ENCODE measurements at places on chromosomes 2 and 18.

DNA sequence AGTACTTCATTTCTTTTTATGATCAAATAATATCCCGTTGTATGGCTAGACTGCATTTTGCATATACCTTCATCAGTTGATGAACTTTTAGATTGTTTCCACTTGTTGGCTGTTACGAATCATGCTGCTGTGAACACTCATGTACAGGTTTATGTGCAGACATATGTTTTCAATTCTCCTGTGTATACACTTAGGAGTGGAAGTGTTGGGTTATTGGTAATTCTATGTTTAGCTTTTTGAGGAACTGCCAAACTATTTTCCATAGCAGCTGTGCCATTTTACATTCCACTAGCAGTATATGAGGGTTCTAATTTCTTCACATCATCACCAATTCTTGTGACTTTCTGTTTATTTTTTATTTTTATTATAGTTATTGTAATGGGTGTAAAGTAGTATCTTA, 32.1 kb upstream of the LCLAT1 start:
- no peak for DNase-seq

DNA sequence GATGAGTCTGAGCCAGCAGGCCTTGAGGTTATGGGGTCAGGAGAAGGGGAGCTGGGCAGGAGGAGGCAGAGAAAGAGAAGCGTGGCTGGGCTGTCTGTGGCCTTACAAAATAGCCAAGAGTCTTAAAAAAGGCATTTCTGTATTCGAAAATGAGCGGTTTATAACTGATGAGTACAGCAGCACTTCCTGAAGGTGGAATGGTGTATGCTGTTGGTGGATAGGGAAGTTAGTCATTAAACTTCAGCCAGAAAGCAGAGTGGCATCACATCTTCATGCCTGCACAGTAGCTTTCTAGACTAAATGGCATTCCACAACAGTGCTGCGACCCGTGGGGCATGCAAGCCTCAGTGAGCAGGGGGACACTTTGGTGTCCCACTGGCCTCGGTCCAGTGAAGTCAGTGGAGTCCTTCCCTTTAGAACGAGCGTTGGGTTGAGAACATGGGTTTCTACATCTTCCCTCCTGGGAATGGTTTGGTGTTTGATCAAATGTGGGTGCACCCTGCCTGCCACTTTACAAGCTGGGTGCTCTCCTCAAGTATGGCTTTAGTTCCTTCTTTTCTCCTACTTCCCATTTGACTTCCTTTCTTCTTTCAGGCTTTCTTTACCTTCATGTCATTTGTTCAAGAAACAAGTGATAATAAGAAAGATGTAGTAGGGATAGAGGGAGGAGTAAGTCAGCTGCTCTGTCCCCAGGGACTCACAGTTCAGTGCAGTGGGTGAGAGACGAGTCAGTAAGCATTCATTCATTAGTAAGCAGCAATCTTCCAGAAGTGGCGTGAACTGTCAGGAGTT, 96.3 kb downstream of the ARMC9 start:
- DNase-seq = no peak

- DNase-seq = no peak
Observed at GRCh38 chr2:120314690-120315366, 31.1 kb upstream of the INHBB start.

GRCh38 chr2:118865106-118865505, 17.7 kb upstream of the EN1 start:
- DNase-seq = no peak

DNA sequence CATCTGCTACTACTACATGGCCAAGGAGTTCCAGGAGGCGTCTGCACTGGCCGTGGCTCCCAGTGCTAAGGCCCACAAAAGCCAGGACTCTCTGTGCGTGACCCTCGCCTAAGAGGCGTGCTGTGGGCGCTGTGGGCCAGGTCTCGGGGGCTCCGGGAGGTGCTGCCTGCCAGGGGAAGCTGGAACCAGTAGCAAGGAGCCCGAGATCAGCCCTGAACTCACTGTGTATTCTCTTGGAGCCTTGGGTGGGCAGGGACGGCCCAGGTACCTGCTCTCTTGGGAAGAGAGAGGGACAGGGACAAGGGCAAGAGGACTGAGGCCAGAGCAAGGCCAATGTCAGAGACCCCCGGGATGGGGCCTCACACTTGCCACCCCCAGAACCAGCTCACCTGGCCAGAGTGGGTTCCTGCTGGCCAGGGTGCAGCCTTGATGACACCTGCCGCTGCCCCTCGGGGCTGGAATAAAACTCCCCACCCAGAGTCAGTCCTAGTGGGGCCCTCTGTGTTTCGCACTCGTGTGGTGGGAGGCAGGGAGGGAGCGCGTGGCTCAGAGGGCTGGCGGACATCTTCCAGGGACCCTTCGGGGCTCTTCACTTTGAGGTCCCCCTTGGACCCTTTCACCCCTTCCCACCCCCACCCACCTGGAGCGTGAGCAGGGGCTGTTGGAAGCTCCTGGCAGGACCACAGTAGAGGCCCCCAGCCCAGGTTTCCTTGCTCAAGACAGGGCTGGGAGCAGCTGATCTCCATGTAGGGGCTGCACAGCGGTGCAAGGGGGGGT, 5.7 kb downstream of the GPR35 start:
- DNase-seq = no peak

DNA sequence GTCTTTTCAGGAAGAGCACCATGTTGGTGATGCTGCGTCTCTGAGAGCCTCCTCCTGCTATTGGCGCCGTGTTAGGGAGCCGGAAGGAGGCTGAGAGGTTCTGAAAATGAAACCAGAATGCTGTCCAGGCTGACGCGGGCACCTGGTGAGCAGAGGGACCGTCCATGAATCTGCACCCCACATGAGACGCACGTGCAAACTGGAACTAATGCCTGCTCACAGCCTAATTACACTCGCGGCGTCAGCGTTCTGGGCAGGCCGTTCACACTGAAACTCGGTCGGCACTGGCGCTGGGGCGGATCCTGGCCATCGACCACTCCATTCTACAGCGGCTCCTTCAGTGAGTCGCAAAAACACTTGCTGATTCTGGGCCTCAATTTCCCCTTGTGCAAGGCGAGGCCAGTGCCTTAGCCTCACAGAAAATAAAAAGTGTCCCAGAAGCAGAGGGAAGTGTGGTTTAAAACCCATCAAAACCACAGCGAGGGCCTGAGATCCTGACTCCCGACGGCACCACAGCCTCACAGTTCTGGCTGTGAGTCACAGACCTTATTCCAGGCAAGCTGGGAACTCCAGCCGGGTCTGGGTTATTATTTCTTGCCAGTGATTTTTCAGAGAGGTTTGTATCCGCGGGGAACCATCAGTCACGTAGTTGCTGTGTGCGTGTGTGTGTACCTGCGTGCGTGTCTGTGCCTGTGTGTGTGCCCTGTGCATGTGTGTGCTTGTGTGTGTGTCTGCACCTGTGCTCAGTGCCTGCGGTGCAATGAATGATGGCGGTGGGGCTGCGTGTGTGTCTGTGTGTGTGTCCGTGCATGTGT, 49.1 kb upstream of the CTDP1 start:
- no peak for DNase-seq

GRCh38 chr2:37321029-37321682, 3.5 kb downstream of the PRKD3 start:
- DNase-seq = no peak

DNA sequence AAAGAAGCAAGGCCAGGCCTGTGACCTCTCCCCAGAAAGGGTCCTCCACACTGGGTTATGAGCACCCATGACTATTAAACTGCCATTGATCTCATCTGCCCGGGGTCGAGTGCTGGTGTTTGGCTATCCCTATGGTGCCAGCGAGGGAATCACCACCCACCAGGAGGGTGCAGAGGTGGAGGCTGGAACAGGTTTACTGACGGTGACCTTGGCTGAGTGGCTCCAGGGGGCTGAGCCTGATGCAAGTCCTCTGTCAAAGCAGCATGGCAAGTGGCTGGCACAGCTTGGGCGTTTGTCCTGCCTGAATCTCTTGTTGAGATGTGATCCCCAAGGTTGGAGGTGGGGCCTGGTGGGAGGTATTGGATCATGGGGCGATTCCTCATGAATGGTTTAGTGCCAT, 196.4 kb upstream of the HDAC4 start:
- DNase-seq = no peak

DNA sequence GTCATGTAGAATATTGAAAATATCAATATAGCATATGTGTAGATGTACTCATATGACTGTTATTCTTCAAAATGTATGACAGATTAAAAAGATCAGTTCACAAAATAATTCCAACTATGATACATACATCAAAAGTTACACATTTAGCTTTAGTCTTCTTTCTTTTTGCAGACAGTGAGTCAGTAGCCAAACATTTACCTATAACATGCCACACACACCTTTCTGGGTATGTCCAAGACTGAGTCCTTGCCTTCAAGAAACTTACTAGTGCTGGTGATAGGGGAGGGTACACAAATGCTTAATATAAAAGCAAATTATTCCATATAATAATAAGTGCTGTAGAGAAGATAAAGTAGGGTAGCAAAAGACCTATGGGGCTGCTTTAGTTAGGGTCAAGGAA, 152.9 kb upstream of the WDSUB1 start:
- no peak for DNase-seq

- no peak for DNase-seq
Observed at GRCh38 chr2:67453310-67453709, 56.2 kb downstream of the ETAA1 start.

DNA sequence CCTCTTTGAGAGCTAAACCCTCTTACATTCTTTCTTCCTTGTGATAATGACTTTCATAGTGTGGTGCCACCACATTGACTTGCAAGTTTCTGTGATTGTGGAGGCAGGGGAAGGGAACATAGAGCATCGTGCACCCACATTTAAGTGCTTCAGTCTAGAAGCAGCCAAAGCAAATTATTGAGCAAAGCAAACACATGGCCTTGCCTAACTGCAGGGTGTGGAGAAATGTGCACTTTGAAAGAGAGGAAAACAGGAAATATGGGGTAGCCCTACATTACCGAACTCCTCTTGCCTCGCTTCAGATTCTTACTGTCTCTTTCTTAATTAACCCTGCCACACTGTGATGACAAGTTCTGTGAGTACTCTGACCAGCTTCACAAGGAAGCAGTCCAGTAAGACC, 814.6 kb downstream of the SLC4A3 start:
- DNase-seq = no peak

DNA sequence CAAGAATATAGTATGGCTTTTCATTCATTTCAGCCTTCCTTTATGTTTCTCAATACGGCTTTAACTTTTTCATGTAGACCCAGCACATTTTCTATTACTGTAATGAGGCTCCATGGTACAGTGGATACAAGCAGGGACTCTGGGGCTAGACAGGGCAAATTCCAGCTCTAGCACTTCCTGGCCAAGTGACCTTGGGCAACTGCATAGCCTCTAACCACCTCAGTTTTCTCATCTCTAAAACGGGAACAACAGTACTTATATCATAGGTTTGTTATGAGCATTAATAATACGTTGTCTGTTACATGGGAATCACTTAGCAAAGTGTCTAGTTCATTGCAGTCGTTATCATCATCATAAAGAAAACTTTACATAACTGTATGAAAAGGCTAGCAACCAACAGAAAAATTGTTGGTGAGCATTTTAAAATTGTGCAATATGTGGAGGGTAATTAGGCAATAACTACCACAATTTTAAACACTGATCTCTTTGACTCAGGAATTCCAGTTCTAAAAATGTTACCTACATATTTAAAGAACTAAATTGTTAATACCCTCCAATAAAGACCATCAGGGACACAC, 13.7 kb upstream of the RMDN2 start:
- DNase-seq = no peak

GRCh38 chr18:68181956-68182355, 533.0 kb downstream of the TMX3 start:
- DNase-seq = no peak

DNA sequence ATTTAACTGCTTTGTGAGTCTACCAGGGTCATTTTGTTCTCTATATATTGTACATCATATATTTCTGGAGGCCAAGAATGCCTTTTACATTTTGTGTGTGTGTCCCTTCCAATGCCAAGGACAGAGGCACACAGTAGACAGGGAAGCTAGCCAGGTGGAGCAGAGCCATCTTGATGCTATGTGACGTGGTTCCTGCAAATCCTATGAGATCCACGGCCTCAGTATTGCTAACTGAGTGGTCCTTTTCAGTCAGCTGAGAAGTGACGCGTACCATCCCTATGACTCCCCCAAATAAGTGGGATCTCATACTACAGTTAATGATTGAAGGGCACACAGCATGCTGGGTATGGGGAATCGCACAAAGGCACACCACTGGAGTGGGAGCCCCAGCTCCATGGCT, 27.3 kb downstream of the CCDC141 start:
- no peak for DNase-seq

- no peak for DNase-seq
Observed at GRCh38 chr18:45764000-45764686, 40.2 kb downstream of the SLC14A1 start.

GRCh38 chr2:105792561-105792960, 47.8 kb downstream of the NCK2 start:
- no peak for DNase-seq

DNA sequence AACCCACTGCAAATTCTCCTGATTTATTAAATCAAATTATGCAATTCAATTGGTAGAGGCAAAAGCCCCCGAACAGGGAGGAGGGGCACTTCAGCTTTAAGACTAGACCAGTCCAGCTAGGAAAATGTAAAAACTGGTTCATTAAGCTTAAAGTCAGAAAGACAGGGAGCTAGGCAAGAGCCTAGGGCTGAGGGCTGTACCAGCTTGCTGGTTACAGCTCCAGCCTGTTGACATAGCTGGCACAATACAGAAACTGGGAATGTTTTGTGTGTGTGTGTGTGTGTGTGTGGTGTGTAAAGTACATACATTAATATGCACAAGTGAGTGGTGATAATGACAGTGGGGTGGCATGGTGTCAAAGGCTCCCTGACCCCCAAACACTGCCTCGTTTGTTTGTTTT, 307.0 kb upstream of the CELF4 start:
- no peak for DNase-seq

DNA sequence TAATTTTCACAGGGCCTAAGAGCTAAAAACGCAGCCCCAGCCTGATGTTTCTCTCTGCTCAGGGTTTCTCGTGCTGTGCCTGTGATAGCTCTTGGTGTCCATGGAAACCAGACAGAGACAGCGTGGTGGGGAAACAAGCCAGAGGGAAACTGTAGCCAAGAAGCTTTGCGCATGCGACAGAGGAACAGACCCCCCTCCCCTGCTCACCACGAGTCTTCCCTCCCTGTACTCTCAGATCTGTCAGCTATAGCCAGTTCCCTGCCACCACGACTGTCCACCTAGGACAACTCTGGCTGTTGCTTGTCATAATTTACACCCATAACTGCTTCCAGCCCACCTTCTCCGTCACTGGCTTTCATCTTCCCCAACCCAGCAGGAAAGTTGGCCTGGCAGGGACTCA, 13.2 kb upstream of the DNAJC27 start:
- DNase-seq = no peak

DNA sequence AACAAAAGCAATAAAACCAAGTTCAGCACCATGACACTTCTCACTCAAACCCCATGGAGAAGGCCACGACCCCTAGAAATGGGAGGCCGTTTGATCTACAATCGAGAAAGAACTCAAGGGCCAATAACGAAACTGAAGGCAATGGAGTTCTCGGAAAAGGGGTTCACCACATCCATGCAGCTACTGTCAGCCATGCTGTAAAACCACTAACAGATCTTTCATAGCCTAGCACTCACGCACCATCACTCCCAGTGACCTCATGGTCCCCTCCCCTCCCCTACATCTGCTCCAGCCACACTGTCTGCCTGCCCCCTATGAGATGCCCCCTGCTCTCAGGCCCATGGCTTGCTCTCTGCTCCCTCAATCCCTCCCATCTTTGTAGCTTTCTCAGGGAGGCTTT, 135.3 kb downstream of the TMEM163 start:
- DNase-seq = no peak
